ENCODE measurements at places on chromosomes 3 and 15.

DNA sequence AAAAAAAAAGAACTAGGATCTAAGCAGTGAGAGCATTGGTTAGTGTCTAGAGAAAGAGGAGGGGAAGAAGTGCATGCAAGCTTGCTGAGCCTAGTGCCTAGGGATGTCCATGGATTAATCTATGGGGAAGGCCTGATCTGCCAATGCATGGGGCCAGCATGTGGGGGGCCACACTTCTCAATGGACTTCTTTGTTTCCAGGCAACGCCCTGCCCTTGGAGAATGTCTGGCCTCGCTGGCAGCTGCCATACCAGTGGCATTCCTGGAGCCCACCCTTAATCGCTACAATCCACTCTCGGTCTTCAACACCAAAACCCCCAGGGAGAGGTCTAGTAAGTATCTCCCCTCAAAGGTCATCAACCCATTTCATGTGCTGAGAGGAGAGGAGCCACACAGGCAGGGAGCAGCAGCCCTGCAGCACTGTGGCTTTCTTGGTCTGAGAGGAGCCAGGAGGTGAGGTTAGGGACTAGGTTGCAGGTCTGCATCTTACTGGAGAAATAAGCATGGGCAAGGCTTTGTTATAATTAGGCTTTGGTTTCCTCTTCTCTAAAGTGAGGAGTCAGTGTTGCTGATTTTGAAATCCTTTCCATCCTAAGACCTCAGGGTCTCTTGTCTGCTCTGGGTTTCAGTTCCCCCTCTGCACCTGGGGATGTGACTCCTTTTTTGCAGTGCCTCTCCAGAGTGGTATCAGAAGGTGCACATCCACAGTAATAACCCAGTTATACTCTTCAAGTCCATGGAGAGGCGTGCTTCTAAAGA is 188.1 kb upstream of the CHRM5 start:
- no peak for DNase-seq

- no peak for DNase-seq
Measured at GRCh38 chr3:140341817-140342403, 336.0 kb upstream of the TRIM42 start.

DNA sequence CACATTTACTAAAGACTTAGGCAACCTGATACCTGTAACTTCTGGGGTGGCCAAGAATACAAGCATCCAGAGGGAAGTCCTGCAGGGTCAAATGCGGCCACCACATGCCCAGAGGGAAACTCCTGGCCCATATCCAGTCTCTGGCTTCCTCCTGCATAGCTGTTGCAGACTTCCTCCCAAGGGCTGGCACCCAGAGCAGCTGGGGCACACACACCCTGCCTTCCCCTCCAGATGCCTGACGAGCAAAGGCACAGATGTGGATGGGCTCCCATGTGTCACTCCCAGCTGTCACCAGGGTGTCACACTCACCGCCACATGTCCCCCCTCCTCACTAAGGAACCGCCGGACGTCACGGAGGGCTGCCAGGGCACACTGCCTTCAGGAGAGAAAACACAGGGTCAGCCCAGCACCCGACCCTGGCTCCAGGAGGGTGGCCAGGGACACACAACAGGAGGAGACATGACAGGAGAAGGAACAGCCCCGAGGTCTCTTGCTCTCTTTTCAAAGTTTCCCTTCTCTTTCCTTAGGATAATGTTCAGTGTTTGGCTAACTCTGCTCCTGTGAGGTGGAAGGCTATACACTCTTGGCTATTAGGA is 13.2 kb downstream of the PFKFB4 start:
- DNase-seq, result no peak

GRCh38 chr3:147886879-147887278 is 477.7 kb downstream of the ZIC1 start:
- no peak for DNase-seq

DNA sequence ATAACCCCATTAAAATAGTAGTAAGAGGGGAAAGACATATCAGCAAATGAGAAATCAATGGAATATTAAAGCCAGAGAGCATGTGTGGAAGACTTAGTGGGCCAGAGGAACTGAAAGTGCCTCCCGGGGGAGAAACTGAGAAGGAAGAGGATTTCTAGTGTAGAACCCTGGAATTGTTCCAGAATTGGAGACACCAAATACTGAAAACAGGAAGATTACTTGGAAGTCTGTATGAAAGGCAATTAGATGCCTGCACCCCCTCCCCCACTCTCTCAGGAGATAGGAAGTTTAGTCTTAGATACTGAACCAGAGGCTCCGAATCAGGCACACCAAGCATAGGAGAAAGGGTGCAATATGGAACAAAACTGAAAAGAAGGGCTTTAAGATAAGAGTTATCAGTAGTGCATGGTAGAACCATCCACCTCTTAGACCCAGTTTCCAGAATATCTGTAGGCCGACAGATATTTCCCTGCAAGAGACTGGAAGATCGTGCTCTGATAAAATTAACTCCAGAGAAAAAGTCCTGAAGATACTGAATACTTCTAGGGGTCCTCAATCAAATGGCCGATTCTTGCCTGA is 32.4 kb downstream of the KLHL18 start:
- DNase-seq, result no peak

GRCh38 chr15:101466188-101466587 is 23.3 kb downstream of the PCSK6 start:
- DNase-seq, result no peak

- DNase-seq, result no peak
Measured at GRCh38 chr15:84590406-84590805, 10.4 kb upstream of the ZSCAN2 start.

DNA sequence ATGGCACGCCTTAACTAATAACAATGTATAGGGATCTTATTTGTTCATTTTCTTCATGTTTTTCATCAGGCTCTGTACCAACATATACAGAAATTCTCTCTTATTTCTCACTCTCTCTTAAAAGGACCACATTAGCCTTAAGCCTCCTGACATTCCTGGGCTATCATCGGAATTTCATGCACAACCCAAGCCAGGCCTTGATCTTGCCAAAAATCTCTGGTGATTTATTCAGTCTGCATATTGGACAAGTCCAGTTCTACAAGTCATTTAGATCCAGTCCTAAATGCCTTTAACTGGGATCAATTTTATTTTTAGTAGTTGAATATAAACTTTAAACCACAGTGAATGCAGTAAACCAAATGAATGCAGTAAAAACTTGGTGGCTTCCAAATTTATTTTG is 385.4 kb downstream of the MECOM start:
- no peak for DNase-seq

DNA sequence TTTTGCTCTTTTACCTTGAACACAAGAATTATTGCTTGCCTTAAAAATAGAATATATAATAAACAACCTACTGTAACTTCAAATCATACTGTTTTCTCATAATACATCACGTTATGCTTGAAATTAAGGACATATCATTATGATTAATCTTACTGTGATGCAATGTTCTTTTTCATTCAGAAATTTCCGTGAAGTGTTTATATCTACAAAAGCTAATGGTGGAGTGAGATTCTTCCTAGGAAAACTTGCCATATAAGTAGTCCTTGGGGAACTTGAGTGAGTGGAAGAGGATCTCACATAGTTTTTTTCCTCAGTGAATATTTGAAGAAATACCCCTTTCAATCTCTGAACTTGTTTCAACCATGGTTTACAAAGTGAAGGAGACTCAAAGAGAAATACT is 498.7 kb upstream of the CBLB start:
- no peak for DNase-seq
